ENCODE measurements at places on chromosomes 4 and X. TPM values are rescaled to one million over a fixed set of nuclear protein-coding genes. Genes with fewer than 3 reads are reported as not detected.

- DNase-seq, result no peak
Measured at GRCh38 chrX:19017271-19017670, 33.4 kb upstream of the PHKA2 start.

DMRTC1 gene
- not detected for total RNA-seq

- DNase-seq, result peak; percentile 65
Measured at GRCh38 chr4:127783026-127783769, 1.1 kb downstream of the HSPA4L start.

- DNase-seq, result no peak
Measured at GRCh38 chr4:84634961-84635360, 52.0 kb downstream of the CDS1 start.

DNA sequence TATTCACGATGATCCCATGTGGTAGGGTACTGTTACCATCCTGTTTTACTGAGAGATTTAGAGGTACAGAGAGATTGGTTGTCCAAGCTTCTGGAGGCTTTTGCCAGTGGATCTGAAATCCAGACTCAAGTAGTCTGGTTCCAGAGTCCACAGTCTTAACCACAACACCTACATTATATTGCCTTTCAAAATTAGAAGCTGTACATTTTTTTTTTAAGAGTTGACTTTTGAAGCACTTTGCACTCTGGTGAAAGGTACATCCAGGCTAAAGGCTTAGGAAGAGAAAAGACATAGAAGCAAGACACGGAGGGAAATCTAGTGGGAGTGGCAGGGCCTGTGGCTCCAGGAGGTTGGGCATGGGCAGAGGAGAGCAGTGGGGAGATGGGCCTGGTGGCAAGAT, 122.1 kb downstream of the AFF1 start:
- peak; percentile 35 for DNase-seq

DNA sequence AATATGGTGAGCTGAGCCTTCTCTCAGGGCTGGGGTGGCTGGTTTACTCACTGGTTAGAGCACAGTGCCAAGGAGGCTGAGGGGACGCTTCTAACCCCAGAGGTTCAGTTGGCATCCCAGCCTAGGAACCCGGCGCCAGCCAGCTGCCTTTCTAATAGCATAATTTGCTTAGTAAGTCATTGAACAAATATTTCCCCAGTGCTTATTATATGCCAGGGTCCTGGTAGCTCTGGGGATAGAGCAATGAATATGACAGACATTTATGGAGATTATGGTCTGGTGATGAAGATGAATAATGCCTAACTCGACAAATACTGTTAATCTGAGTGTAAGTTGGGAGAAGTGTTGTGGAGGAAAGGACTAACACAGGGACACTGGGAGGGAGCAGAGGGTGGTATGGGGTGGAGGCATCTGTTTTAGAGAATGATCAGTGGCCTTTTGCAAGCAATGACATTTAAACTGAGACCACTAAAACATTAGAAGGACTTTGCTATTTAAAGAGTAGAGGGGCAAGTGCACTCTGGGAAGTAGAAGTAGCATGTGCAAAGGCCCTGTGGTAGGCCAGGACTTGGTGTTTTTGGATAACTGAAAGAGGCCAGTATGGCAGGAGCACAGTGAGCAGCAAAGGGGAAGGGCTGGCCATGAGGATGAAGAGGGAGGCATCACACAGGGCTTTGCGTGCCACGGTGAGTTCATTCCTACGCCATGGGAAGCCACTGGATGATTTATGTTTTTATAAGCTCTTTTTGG, 71.9 kb downstream of the ATG4A start:
- no peak for DNase-seq

Measured in transverse colon (tissue), 4 donors.